Stimulated activated CD4-positive, alpha-beta T cell treated with anti-CD3 and anti-CD28 coated beads, Interleukin-4, amount 100 ng/mL, for 48 hours (primary cell): ENCODE measurements at places on chromosomes 11 and 22.

DNA sequence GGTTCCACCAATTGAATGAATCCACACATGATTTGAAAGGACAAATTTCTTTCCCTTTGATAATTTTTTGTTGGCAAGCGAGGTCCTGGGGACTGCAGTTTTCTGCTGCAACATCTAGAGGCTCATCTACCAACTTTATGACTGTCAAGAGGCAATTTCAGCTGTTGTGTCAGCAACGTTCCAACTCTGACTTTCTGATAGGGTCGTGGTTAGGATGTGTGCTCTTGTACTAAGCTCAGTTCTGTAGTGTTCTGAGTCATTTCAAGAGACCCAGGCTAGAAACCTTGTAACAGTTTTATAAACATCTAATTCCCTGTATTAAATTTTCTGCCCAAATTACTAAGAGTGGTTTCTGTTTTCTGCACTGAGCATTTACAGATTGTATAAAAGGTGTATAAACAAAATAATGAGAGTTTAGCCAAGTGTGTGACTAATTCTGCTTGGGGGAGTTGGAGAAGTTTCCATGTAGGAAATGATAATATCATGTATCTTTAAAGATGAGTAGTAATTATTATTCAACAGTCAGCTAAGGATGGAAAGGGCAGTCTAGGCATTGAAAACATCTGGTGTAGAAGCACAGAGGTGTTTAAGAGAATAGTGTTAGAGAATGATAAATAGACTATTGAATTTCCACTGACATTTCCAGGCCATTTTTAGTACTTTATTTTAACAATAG, 72.2 kb downstream of the RBMXL2 start:
- DNase-seq, result no peak

DNA sequence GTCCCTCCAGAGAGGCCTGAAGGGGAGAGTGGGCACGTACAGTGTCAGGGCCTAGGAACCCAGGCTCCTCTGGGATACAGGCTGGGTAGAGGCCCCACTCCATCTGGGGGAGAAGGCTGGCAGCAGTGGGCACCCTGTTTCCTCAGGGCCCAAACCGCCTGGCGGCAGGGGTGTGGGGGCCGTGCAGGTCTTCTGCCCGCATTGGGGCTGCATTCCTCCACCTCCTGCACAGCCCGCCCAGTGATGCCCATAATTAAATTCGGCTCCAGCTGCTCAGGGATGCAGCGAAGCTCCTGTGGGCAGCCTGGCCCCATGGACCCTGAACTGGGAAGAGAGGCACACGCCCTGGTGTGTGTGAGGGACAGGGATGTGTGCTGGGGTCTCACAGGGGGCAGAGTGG, 35.4 kb downstream of the KCNQ1OT1 start:
- DNase-seq, result no peak

GRCh38 chr22:27170491-27170890, 513.1 kb downstream of the MIAT start:
- DNase-seq, result no peak

DNA sequence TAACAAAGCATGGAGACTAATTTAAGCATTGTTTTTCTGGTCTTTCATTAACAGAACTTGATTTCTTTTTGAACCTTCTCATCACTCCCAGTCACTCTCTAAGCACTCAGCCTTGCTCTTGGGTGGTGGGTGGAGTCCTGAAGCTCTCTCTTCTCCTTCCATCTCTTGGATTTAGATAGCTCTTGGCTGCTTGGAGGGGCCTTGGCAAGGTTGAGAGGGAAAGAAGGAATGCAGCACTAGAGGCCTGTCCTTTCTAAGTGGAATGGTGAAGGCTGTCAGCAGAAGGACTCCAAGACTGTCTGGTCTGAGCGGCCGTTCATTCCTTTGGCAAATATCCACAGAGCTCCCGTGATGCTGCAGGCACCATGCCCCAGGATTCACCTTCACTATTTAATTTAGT, 168.6 kb upstream of the E2F8 start:
- DNase-seq, result no peak

GRCh38 chr11:38476808-38477575, 1879.0 kb upstream of the RAG2 start:
- no peak for DNase-seq

DNA sequence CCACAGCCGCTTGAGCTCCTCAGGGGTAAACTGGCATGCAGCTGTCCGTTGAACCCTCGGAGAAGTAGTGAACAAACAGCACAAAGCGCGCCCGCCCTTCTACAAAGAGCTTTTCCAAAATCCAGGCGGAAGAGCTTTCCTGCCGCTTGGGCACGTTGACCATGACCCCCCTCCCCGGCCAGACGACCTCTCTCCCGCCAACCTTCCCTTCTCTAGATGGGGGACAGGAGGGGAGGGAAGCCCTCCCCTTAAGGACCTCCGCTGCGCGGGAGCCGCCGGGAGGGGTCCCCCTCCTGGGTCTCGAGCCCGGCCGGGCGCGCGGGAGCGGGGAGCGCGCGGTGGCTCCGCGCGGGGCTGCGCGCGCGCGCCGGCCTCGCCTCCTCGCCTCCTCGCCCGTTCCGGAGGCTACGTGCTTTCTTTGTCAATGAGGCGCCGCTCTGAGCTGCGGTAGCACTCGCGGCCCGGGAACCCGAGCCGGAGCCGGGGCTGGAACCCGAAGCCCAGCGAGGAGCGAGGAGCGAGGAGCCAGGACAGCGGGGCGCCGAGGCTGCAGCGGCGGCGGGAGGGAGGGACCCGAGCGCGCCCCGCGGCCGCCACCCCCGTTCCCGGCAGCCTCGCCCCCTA, 118.6 kb downstream of the HIPK3 start:
- no peak for DNase-seq

DNA sequence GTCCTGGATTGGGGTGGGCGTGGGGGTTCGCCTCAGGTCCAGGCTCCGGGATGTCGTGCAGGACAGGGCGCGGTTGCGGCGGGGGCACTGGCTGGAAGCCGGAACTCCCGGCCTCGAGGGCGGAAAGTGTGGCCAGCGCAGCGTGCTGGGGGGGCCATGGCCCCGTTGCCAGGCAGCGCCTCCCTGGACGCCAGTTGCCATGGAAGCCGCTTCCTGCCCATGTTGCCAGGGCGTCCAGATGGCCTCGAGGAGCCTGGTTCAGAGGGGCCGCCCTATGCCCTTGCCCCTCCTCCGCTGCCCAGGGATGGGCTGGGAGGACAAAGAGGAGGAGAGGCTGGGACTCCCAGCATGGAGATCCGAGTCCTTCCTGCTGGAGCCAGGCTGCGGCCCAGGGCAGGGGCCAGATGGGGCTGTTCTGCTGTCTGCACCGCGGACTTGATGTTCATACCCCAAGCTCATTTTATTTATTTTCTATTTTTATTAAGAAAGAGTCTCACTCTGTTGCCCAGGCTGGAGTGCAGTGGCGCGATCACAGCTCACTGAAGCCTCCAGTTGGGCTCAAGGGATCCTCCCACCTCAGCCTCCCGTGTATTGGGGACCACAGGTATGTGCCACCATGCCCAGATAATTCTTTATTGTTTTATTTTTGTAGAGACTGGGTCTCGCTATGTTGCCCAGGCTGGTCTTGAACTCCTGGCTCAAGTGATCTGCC, 4.6 kb upstream of the CCDC188 start:
- DNase-seq, result no peak

DNA sequence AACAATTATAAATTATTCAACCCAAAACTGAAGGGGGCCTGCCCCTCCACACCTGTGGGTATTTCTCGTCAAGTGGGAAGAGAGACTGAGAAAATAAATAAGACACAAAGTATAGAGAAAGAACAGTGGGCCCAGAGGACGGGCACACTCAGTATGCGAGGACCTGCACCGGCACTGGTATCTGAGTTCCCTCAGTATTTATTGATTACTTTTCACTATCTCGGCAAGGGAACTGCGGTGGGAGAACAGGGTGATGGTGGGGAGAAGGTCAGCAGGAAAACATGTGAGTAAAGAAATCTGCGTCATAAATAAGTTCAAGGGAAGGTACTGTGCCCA, 3.2 kb downstream of the C11orf54 start:
- DNase-seq, result no peak

- DNase-seq, result no peak
Measured at GRCh38 chr11:65242389-65242788, 19.4 kb upstream of the POLA2 start.

DNA sequence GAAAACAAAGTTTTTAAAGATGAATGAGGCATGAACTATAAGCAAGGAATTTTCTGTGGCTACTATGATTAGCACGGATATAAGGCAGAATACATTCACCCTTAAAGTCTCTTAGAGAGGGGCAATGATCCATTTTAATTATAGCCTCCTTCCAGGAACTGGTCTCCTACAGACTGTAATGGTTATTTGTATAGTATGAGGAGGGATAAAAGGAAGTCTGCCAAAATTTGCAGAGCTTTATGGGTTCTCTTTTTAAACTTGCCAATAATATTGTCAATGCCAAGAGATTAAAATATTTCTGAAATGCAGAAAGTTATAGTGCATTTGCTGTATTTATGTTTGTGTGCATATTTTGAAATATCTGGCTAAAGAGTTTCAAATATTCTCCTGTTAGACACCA, 271.4 kb upstream of the LUZP2 start:
- DNase-seq, result no peak

GRCh38 chr11:36507824-36508489, 2.1 kb downstream of the TRAF6 start:
- DNase-seq, result no peak

- no peak for DNase-seq
Measured at GRCh38 chr22:48772286-48772907, 1055.3 kb downstream of the BRD1 start.

DNA sequence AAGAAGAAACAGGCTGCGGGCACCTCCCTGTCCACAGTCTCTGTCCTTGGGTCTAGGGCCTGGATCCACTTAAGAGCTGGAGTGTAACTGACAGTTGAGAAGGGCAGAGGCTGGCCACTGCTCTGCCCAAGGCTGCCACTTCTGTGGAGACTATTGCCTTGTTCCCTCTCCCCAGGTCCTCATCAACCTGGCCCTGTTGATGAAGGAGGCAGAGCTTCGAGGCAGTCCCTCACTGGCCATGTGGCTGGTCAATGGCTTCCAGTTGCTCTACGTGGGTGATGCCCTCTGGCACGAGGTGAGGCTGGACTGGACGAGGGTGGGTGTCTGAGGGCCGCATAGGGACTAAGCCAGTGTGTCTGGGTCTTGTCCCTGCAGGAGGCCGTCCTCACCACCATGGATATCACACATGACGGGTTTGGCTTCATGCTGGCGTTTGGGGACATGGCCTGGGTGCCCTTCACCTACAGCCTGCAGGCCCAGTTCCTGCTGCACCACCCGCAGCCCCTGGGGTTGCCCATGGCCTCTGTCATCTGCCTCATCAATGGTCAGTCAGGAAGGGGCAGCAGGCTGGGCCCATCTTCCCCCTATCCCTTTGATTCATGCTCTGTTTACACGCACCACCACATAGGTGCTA, 2.8 kb downstream of the ZNHIT2 start:
- DNase-seq, result no peak

DNA sequence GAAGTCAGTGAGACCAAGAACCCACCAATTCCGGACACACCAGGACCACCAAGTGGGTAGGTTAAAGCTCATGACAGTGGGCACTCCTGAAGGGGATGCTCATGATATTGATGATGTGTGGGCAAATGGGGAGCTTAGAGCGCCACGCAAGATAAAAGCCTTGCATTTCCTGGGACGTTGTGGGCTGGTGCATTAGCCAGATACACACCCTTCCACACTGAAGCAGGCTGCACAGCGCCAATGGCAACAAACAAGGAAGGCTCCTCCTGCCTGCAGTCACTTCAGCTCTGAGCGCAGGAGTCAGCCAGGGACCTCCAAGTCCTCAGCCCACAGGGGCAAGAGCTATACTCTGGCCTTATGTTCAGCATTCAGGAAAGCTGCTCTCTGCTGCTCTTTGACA, 20.6 kb downstream of the TMEM218 start:
- DNase-seq, result no peak

GRCh38 chr11:3735827-3736226, 61.5 kb downstream of the NUP98 start:
- no peak for DNase-seq

GRCh38 chr11:2667940-2668339, 31.9 kb downstream of the KCNQ1OT1 start:
- no peak for DNase-seq

GRCh38 chr11:65776196-65776595, 4.6 kb downstream of the AP5B1 start:
- no peak for DNase-seq

GRCh38 chr11:14001597-14001996, 39.1 kb downstream of the SPON1 start:
- no peak for DNase-seq

DNA sequence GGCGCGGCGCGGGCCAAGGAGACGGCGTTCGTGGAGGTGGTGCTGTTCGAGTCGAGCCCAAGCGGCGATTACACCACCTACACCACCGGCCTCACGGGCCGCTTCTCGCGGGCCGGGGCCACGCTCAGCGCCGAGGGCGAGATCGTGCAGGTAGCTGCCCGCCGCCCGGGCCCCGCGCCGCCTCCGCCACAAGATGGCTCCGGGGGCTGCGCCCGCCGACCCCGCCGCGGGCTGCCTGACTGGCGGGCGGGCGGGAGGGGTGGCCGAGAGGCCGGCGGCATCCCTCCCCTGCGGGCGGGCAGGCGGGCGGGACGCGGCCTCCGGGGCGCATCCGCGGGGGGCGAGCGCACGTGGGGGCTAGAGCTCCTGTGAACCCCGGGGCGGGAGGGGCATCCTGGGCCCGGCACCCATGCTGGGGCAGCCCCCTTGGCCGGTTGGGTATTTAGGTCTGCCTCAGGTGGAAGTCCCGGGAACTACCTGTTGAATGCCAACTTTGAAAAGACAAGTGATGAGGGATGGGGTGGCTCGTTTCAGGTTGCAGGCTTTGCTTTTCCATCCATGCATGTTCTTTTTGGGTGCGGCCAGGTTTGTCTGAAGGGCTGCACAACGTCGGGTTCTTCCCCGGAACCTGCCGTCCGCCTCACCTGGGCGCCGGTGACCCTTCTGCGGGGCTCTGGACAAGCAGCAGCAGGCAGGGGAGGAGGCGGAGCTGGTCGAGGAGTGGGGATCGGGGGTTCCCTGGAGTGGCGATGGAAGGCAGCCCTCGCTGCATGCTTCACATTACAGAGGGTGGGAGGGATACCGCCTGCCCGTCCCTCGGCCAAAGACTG, 760 bp downstream of the ZNRF3 start:
- DNase-seq, result no peak

DNA sequence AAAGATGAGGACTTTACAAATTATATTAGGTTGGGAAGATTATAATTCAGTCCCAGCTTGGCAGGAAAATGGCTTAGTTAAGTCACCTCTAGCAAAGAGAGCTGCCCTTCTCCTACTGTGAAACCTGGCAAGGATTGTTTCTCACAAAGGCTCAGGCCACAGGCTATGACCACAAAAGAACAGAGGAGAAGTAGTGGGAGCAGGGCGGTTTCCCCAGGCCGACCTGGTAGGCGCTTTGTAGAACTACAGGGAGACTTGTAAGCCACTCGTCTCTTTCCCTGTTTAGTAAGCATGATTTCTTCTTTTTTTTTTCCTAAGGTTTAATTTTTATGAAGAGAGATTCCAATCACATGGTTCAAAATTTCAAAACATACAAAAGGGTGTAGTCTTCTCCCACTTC, 4.6 kb downstream of the SNAP29 start:
- no peak for DNase-seq
